ENCODE measurements at places on chromosomes 4 and X.
A peak's percentile ranks its signal among the peaks of the same experiment; 100 is the strongest.

GRCh38 chr4:62550121-62550520 is 1350.0 kb downstream of the ADGRL3 start:
- no peak for DNase-seq

DNA sequence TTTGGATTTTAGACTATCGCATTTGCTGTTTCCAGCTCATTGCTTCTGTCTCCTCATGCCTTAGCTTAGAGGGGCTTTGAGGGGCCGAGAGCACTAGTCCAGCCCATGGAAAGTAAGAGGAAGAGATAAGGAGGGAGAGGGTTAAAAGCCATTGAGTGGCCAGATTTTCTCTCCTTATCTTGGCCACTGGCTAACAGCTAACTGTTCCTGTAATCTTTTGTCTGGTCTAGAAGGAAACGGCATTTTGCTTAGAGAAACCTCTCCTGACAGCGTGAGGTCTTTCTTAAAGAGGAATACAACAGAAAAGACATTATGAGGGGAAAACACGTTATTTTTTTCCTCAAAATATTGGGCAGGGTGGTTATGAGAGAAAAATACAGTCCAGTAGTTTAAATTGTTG is 7.9 kb downstream of the GPR101 start:
- DNase-seq: no peak

- DNase-seq: no peak
Observed at GRCh38 chr4:10305816-10306215, 151.4 kb downstream of the ZNF518B start.

GRCh38 chrX:69130439-69130838 is 34.8 kb downstream of the PJA1 start:
- no peak for DNase-seq

GRCh38 chrX:101383679-101384205 is 2.2 kb downstream of the BTK start:
- no peak for DNase-seq

GRCh38 chr4:181077341-181077740 is 1165.9 kb upstream of the TENM3 start:
- no peak for DNase-seq

DNA sequence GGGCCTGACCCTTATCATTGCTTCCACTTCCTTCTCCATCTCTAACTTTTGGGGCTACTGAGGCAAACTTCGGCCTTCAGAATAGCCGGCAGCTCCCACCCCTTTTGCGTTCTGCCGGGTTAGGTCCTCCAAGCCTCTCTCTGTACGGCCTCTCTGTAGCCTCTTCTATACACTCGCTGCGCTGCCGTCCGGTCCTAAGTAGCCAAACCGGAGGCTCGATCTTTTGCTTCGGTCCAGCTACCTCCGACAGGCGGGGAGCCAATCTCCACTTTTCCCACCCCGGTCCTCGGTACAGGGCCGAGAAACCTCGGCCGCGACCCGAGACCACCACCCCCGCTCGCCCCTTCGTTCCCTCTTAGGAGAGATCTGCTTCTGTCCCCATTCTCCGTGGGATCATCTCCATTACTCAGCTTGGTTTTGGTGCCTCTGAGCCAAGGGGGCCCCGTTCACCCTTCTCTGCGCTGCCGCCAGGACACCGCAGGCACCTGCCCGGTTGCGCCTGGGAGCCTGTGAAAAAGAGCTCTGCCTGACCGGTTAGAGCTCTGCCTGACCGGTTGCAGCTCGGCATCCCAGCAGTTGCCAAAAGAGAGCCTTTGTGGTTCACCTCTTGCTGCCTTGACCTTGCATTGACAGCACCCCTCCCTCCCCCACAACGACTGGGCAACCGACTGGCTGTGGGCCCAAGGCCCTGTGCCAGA is 1.0 kb upstream of the HTR2C start:
- no peak for DNase-seq

GRCh38 chr4:112944006-112944405 is 105.4 kb upstream of the ANK2 start:
- no peak for DNase-seq

DNA sequence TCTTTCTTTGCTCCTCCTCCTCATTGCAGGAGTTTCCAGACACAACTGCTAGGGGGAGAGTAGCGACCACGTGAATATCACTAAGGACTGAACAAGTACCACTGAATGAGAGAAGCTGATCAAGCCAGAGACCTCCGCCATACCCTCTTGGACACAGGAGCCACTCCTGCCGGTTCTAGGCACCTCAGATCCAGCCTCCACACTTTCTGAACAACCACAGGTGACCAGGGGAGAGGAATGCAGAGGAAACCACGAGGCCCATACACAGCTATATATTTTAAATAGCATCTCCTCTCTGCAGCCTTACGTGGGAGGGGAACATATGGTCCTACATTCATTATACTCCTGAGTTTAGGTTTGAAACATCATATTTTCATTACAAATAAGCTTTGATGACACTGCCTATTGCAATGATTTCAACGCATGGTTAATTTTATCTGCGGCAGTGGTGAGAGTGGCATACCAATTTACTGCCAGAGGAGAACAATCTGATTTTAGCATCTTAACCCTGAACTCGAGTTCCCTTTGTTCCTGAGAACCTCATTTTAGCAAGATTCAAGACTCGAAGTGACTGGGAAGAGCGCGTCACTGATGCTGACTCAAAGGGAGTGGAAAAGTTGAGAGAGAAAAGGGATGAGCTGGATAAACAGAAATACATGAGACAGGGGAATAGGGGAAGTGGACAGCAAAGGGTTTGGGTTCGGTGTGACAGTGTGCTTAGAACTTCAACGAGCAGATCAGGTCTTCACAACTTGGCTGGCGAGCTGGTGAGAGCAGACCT is 231.7 kb upstream of the PPARGC1A start:
- no peak for DNase-seq

DNA sequence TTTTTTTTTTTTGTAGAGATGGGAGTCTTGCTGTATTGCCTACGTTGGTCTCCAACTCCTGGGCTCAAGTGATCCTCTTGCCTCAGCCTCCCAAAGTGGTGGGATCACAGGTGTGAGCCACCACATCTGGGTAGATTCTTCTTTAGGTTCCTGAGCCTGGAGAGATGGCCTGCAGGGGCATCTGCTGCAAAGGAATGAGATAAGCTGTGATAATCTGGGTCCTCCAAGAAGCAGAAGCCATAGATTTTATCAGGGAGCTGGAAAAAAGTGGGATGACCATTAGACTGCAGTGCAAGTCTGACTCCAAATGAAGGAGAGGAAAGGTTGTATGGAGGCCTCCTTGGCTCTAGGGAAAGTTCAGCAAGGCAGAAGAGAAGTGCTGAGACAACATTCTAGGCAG is 19.0 kb upstream of the ACSL1 start:
- DNase-seq: no peak

GRCh38 chr4:138269175-138269574 is 27.0 kb upstream of the SLC7A11 start:
- DNase-seq: no peak

GRCh38 chrX:148310426-148311165 is 189.8 kb upstream of the AFF2 start:
- DNase-seq: peak; percentile 57

GRCh38 chrX:136646602-136647239 is 1.2 kb upstream of the CD40LG start:
- DNase-seq: peak; percentile 14

DNA sequence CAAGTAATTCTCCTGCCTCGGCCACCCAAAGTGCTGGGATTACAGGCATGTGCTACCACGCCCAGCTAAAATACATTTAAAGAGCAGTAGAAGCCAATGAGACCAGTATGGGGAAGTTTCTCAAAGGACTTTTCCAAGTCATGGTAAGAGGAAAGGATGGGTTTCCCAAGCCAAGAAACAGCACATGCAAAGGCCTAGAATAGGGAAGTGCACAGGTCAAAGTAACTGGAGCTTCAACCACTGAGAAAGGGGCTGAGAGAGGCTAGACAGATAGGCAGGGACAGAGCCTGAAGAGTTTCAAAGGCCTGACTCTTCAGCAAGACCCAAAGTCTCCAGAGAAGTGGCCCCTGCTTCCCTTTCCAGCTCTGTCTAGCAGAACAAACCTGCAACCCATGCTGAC is 162.1 kb downstream of the CORIN start:
- DNase-seq: no peak

DNA sequence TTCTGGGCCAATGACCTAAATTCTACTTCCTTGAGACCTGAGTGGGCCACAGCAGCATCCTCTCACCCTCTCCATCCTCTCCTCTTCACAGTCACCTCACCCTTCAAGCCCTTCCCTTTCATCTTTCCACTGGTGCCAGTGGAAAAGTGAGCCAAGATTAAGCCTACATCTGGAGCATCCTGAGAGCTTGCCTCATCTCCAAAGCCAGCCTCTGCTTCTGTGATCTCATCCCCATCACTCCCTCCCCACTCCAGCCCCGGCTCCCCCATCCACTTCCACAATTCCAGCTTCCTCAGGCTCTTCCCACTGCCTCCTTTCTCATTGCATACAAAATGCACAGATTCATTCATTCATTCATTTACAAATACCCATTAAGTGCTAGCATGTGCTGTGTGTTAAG is 10.1 kb upstream of the RASL11B start:
- DNase-seq: no peak

GRCh38 chr4:65698631-65699030 is 28.3 kb upstream of the EPHA5 start:
- no peak for DNase-seq

GRCh38 chr4:71290074-71290473 is 48.7 kb upstream of the SLC4A4 start:
- no peak for DNase-seq

Data from CD8-positive, alpha-beta T cell (primary cell).